ENCODE measurements at places on chromosomes 16 and 17.

- no peak for DNase-seq
Observed at GRCh38 chr17:57557834-57558681, 187.0 kb downstream of the CCDC182 start.

- DNase-seq = peak; percentile 78
Observed at GRCh38 chr17:75036643-75037268, 10.0 kb downstream of the ATP5PD start.

DNA sequence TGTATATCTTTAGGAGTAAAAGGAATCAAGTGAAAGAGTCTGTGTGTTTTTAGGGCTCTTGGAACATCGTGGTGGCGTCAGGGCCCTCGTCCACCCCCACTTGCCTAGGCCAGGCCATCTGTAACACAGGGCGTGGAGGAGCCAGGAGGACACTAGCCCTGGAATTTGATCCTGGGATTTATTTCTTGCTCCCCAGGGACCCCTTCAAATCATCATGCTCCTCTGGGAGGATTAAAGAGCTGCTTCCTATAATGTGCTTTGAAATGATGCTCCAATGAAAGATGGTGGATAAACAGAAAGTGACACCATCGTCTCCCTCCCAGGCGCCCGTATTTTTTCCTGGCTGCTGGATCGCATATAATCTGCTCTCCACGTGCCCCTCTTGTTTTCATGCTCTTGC, 113.3 kb downstream of the AATF start:
- no peak for DNase-seq

DNA sequence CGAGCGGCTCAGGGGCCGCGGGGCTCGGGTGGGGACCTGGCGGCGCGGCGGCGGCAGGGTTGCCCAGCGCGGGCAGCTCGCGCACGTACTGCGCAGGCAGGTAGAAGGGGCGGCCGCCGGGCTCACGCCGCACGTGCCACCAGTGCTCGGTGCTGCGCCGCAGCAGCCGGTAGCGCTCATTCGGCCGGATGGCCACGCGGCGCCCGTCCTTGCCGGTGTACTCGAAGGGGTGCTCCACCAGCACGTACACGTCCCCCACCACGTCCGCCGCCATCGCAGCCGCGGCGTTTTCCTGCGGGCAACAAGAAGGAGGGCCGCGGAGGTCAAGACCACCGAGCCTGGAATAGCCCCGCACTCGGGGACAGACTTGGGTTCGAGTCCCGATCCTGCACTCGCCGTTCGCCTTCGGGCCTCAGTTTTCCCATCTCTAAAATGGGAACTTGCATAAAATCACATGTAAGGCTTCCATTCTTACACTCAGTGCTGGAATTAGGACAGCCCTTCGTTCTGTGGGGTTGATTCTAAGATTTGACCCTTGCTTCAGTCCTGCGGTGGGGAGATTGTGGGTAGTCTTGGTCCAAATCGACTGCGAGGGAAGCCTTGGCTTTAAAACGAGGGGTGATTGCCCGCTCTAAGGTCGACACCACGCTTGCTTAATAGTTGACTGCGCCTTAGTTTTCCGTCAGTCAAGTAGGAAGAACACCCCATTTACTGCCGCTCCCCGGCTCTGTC, 2.5 kb downstream of the ARHGAP27 start:
- DNase-seq = no peak

DNA sequence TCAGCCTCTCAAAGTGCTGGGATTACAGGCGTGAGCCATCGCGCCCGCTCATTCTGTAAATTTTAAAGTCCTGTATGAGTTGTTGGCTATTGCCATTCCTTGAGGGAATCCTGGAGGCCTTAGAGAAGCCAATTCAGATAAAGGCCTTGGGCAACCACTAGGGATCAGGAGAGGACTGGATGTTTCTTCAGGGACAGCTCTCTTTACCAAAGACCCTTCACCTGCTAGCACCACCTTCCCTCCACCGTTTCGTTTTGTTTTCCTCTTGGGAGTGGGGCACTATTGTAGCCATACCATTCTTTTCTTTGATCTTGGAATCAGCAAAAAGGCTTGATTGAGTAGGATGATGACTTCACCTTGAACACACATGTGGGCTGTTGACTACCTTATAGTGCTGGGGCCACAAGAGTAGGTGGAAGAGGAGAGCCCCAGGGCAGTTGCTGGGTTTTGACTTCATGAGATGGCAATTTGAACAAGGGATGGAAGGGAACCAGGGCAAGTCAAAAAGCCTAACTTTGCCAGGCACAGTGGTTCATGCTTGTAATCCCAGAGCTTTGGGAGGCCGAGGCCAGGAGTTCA, 7.0 kb upstream of the ANKRD40CL start:
- no peak for DNase-seq

DNA sequence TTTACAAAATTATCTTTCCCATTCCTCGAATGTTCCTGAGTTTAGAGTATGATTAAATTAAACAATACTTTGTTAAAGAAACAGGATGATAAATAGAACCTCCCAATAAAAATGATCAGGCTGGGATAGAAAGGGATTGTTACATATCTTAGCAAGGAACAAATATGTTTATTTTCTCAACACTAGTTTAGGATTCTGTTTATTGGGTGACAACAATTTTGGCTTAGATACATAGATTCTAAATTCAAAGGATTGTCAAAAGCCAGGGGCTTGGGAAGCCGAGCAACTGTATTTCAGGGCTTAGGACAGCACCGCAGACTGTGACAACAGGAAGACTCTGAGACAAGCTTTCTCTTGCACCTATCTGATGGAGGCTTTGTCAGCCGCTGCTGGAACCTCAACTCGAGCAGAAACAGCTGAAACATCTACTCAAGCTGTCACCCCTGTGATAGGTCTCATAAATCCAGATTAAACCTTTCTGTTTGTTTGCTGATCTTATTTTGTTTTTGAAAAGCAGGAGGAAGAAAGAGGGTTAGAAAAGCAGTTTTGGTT, 562.8 kb upstream of the ZFHX3 start:
- no peak for DNase-seq

DNA sequence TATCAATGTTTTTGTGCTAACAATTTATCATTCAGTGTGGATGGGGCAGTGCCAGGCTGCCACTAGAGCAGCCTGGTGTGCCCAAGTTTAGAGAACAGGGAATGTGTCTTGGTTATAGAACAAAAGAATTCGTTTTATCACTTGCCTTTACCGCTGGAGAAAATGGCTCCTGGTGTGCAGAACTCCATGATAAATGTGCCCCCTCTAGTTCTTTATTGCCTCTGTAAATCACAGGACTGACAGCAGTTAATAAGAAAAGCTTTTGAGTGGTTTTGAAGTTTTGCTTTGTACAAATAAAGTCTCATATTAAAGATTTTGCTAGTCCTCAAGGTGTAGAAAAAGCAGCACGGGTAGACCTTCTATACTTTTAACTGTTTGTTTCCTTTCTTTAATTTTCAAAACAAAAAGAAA, 28.2 kb upstream of the PSMD7 start:
- DNase-seq = no peak

DNA sequence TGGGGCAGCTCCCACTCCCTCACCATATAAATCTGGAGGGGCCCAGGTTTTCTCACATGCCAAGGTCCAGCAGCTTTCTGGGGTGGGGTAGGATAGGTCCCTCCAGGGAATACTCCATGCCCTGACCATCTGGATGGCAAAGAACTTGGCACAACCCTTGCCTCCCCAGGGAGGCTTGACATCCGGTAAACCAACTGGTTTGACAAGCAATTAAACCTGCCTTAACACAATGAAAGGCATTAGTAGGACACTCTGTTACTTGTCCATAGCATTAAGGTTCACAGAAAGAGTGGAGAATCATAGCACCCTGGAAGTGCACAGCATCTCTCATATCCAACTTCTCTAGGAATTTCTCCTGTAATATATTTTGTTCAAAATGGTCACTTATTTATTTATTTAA, 63.9 kb upstream of the MAF start:
- no peak for DNase-seq

- DNase-seq = no peak
Observed at GRCh38 chr16:84055366-84055765, 12.8 kb upstream of the SLC38A8 start.

DNA sequence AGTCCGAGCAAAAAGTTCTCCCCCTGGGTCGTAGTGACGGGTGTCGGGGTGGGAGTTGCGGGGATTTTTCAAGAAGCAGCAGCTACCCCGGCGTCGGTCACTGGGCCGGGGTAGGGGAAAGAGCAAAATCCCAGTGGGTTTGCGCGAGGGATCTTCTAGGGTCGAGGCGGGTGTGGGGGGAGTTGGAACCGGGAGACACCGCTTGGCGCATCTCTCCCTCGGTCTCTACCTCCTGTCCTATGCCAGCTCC, 2.3 kb upstream of the UBTF start:
- no peak for DNase-seq

- DNase-seq = peak; percentile 80
Observed at GRCh38 chr16:30660424-30661261, 2.4 kb downstream of the FBRS start.
